Stimulated activated CD8-positive, alpha-beta memory T cell treated with anti-CD3 and anti-CD28 coated beads, Interleukin-12 subunit alpha, Interleukin-12 subunit beta, amount 100 ng/mL, for 4 hours (primary cell): ENCODE measurements at places on chromosomes 5 and 9.

DNA sequence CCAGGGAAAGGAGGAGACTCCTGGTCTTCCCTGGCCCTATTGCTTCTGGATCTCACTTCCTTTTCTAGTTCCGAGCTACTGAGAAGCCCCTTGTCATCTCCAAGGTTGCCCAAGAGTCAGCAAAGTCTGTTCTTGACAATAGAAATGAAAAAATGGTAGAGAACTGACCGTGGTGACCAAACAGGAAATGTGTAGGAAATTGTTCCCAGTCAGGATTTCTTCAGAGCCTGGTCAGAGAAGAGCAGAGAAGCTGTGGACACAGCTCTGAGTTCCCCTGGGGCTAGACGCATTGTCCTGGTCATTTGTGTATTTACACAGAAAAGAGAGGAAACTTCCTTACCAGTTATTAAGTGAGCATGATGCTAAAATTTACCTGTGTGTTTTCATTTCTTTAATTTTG, 35.6 kb downstream of the S1PR3 start:
- DNase-seq: no peak

DNA sequence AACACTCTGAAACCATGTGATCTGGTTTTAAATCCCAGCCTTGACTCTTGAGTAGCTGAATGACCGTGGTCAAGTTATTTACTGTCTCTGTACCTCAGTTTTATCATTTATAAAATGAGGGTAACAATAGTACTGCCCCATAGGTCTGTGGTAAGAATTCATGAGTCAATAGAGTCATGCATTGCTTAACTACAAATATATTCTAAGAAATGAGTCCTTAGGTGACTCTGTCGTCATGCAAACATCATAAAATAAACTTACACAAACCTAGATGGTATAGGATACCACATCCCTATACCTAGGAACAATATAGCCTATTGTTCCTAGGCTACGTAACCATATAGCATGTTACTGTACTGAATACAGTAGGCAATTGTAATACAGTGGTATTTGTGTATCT, 20.3 kb upstream of the ABCA1 start:
- no peak for DNase-seq

DNA sequence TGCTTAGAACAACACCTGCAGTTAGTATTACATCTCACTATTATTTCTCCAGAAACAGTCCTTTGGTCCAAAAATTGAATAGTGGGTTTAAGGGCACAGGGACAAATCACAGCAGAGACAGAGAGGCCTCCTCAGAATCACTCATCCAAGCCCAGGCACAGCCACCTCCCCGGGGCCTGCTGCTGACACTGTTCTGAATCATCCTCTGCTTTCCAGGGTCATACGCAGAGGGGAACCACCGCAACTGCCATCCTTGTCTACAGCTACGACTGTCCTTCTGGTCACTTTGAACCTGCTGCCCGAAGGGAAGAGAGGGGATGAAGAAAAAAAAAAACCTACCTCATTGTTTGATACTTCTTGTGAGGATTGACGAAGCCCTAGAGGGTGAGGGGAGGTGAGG, 35.3 kb upstream of the MAN2A1 start:
- DNase-seq: no peak

DNA sequence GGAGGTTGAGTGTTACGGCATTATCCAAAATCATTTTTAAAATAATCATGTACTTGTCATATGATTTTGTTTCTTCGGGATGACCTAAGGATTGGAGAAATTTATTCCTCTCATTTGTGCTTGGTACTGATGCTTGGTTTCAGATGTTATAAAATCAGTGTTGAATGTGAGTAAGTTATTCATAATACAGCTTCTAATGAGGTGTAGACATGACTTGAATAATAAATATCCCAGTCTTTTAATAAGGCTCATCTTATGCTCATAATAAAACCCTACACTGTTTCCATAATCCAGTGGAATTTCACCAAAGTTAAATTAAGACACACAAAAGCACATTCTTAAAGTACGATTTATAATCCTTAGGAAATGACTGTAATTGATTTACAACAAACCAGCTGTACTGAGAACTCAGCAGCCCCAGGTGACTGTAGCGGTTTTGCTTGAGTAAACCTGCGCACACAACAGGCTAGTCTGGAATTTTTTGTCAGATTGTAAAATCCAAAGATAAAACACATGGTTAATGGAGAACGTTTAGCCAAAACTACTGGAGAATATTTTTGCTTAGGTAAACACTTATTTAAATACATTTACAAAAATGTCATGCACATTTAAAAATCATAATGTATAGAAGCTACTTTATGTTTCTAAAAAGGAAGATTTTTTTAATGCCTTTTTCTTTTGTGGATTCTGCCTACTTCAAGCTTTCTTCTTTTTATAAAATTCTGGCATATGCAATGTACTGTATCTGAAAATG, 609.8 kb upstream of the GRAMD2B start:
- no peak for DNase-seq

DNA sequence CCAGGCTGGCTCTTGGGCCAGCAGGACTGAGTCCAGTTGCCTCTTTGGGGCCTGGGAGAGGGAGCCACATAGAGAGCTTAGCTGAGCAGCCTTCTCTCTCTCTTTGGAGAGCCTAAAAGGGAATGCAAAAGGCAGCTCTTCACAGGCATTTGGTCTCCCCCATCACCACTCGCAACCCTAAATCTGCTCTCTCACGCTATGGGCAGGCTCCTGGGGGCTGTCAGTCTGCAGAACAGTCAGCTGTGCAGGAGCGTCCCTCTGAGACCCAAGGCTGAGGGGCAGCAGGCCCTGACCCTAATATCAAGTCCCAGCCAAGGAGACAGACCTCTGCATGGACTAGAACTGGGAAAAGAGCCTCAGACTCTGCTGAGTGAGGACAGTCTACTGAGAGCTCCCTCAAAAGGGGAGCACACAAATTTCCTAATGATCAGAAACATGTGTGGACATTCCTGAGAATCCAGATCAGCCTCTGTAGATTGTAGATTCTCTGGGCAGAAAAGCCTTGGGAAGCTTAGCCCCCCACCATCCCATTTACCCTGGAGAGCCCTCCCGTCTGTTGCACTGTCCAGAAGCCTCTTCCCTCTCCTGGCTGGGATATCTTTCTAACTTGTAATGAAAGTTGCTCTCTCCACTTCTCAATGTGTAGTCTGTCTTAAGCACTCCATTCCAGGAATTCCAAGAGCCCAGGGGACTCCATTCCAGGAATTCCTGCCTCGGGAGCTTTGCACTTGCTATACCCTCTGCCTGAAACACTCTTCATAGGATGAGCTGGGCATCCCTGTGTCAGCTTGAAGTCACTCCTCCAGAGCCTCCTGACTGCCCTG, 79.4 kb downstream of the FAM114A2 start:
- no peak for DNase-seq

GRCh38 chr9:32869404-32869803, 86.1 kb downstream of the TMEM215 start:
- DNase-seq: no peak

DNA sequence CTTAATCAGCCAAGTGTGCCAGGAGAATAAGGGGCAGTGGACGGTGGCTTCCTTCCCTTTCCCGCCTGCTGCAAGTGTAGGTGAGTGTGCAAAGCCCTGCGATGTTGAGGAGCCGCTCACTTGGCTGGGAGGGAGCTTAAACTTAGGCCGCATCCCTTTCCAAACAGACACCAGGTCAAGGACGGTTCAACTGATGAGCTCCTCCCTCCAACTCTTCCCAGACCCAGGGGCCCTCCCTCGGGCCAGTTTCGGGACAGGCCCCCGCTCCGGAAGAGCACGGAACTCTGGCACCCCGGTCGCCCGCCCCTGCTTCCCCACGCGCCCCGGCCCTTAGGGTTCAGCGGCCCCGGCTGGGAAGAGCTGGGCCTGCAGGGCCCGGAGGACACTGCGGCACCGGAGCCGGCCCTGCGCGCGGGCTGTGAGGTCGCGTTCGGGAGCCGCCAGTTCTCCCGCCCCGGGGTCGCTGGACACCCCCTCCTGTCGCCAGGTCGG, 481 bp downstream of the MRPL36 start:
- peak; percentile 31 for DNase-seq

- DNase-seq: no peak
These were observed 30.3 kb upstream of the IRX4 start for GRCh38 chr5:1912951-1913565.

DNA sequence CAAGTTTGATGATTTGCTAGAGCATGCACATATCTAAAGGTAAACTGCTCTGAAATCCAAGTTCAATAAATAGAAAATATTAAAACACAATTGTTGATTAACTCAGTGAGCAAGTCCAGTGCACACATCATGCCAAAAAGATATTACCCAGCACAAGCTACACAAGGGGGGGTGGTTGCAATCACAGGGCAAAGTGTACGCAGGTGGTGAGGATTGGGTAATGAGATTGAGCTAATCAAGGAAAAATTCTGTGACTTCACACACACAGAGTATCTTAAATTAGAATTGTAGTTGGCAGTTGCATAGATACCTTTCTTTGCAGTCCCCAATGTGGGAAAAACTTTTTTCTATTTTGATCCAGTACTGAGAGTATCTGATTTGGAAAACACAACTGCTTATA, 156.1 kb upstream of the NTRK2 start:
- no peak for DNase-seq

GRCh38 chr5:72584466-72584865, 77.3 kb upstream of the ZNF366 start:
- no peak for DNase-seq

DNA sequence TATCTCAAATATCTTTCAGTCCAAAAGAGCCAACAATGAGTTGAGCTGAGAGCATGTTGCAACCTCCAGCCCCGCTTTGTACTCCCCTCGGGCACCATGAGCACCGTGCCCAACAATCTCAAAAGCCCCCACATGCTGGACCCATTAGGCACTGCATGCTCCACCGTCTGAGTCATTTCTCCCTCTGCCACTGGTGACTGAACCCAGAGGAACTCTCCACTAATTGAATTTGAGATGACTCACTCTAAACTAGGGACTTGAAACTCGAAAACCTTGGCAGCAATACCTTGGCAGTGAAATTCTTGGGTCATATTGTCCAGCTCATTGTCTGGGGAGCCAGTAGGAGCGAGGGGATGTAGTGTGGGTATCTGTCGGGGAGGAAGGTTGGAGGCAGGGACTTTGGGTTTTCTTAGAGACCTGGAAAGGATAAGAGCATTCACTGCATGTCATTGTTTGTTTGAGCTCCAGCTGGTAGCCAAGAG, 49.9 kb upstream of the SLIT3 start:
- no peak for DNase-seq

DNA sequence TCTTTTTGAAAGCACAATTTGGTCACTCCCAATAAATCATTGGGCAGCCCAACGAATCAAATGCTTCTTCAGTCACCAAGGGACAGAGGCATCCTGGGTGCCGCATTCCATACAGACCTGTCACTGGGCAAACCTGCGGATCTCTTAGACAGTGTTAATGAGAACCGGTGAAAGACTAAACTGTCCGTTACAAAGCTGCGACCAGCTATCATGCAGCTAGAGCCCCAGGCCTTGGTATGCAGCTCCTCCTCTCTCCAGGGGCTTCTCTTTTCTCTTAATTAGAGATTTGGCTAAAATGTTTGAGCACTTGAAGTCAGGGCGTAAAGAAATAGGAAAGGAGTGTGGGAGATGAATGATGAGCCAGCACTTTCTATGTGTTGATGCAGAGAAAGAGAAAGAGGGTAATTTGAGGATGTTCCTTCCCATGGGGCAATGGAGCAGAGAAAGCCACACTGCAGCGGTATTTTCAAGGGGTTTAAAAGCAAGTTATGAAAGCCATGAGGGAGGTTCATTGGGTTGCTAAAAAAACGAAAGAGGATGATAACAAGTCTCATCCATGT, 175.3 kb downstream of the RFK start:
- no peak for DNase-seq

- DNase-seq: peak; percentile 24
These were observed 30.4 kb downstream of the CAMK4 start for GRCh38 chr5:111254613-111255012.

GRCh38 chr9:89377411-89377810, 59.1 kb downstream of the SECISBP2 start:
- DNase-seq: no peak

- DNase-seq: no peak
These were observed 400.0 kb downstream of the CTNND2 start for GRCh38 chr5:11504065-11504885.

DNA sequence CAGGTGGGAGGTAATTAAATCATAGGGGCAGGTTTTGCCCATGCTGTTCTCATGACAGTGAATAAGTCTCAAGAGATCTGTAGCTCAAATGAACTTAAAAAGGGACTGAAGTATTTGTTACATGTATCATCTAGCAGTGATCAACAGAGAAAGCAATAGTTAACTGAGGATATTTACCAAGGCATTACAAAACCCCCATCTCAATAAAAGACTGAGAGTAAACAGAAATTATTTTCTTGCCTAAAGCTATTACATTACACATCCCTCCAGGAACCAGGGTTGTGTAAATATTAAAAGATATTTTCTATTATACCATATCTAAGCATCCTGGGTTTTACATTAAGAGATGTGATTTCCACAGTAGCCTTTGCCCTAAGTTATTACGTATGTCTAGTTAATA, 169.9 kb downstream of the CTNND2 start:
- DNase-seq: no peak

DNA sequence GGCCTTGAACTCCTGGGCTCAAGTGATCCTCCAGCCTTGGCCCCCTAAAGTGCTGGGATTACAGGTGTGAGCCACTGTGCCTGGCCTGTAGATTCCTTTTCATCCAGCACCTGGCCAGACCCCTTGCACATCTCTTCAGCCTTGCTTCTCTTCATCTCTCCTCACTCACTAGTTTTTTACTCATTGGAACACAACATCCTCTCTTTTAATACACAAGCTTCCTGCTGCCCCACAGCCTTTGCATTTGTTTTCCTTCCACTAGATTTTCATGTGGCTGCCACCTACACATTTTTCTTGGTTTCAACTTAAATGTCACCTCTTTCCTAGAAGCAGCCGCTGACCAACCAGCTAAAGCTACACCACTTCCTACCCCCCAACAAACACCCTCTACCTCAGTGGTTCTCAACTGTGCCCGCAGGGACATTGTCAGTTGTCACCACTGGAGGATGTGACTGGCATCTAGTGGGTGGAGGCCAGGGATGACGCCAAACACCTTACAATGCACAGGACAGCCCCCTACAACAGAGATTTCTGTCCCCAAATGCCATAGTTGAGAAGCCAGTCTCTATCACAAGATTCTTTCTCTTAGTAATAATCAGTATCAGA, 33.7 kb downstream of the HAVCR1 start:
- DNase-seq: peak; percentile 49

GRCh38 chr9:131728961-131729360, 10.9 kb downstream of the RAPGEF1 start:
- peak; percentile 59 for DNase-seq

GRCh38 chr9:137294681-137295237, 7.3 kb downstream of the NRARP start:
- DNase-seq: no peak
